Smooth muscle cell of trachea (primary cell): ENCODE measurements at places on chromosomes 2 and 18. TPM values are rescaled to one million over a fixed set of nuclear protein-coding genes. Genes with fewer than 3 reads are reported as not detected.

Gene CHCHD5
- total RNA-seq: 6.4 and 10.4 TPM in 2 replicates

Gene MYCN
- total RNA-seq: not detected in 2 replicates

Gene STEAP3
- total RNA-seq: 25.6 and 34.6 TPM in 2 replicates

Gene SERPINB12
- total RNA-seq: not detected in 2 replicates

Gene DQX1
- total RNA-seq: under 0.01 and 0.29 TPM in 2 replicates

Gene C2orf78
- total RNA-seq: not detected in 2 replicates
